ENCODE measurements at places on chromosomes 5 and 9.

GRCh38 chr5:158822099-158822498, 277.6 kb downstream of the EBF1 start:
- no peak for DNase-seq

- peak; percentile 6 for DNase-seq
These were observed 328.1 kb downstream of the HINT1 start for GRCh38 chr5:130836729-130837649.

DNA sequence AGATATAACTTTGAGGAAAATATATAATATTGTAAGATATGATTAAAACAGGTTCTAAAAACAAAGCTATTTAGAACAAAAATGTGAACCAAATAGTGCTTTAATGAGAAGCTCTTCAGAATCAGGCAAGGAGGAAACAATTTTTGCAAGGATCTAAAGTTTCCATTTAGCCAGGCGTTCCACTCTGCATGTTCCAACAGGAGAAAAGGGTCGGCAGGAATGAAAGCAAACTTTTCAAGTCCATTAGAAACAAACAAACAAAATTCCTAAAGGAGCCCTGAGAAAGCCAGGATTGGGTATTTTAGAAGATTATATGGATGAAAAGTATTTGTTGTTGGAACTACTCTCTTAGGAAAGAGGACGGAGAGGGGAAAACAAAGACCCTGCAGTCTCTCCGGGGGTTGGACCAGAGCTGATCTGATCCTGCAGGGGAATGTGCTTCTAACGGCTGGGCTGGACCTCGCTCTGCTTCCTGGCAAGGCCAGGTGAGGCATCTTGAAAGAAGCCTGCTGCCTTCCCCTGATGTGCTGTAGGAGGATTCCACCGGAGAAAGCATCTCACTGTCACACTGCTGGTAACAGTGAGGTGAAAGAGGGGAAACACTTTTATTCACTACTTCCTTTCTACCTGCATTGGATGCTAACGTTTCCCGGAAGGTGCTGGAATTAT, 94.6 kb downstream of the PRRT1B start:
- DNase-seq: no peak

DNA sequence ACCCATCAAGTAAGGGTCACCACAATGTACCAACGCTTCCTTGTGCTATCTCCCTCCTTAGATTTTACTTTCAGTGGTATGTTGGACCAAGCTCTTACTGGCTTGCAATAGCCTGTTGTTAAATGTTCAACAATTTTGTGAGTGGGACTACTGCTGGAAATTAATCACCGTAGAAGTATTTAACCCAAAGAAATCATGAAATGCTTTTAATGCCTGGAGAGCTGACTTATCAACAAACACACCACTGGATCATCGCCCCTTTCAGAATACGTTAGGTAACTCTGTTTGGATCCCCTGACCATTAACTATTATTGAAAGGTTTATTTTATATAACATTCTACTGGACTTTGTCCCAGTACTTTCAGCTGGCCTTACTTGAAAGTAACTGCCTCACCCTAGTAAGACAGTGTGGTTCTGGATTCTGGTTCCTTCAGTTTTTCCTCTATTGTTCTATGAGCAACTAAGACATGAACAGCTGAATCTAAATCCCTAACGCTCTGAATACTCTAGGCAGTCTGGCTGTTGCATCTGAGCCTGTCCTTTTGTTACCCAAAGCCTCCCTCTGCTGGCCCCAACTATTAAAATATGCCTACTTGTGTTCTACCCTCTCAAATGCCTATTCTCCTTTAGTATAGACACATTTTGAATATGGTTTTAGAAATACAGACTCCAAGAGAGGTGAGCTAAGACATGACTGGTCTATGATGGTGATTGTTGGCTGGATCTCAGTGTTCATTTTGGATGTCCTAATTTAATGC, 1203.4 kb upstream of the DMAC1 start:
- DNase-seq: no peak

- DNase-seq: peak; percentile 83
These were observed 24.5 kb upstream of the SEMA4D start for GRCh38 chr9:89522261-89522958.

GRCh38 chr5:139962445-139962844, 80.7 kb downstream of the NRG2 start:
- DNase-seq: no peak

DNA sequence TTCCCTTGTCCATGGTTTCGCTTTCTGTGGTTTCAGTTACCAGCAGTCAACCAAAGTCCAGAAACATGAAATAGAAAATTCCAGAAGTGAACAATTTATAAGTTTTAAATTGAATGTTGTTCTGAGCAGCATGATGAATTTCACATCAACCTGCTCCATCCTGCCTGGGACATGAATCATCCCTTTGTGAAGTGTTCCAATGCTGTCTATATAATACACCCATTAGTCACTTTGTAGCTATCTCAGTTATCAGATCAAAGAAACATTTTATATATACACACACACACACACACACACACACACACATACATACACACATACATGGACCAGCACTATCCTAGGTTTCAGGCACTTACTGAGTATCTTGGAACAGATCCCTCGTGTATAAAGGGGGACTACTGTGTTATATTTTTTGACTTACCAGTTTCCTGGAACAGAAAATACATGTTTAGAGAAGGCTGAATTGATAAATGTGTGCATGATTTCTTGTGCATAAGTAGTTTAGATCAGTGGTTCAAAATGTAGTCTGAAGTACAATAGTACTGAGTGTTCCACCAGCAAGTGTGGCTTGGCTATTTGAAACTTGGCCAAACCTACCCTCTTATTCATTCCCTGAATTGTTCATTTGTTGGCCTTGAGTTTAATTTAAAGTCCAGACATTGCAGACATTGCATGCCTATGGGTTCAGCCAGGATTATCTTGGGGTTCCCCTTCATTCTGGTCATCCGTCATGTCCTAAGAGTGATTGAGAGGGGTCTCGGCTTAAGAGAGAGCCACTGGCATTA, 510.0 kb downstream of the GADD45G start:
- no peak for DNase-seq

DNA sequence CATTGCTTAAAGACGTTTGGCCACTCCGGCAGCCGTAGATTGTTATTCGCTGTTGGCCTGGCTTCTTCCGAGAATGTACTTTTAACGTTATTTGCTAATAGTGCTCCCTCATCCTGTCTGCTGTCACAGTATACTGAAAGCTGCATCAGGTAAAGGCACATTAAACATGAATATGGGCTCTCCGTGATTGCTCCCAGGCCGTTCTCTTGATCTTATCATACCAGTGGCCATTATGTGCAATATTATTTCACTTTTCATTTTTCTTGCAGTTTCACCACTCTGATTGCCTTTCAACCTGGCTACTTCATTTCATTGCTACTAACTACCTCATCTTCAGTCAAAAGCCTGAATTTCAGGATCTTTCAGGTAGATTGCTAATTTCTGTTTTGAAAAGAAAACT, 34.0 kb downstream of the GLRX start:
- DNase-seq: no peak

DNA sequence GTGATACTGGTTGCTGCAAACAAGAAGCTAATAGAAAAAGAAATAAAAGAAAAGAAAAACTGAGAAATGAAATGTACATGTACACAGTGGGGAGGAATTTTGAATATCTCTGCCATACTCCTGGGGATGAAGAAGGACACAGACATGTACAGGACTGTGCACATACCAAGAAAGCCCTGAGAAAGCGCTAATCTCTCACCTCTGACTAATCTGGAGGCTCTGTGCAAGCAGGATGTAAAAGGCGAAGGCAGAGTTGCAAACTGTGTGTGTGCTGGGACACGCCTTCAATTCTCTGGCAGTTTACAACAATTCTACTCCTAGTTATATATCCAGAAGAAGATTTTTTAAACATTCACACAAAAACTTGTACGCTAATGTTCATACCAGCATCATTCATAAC, 211.4 kb downstream of the KIAA0825 start:
- no peak for DNase-seq

GRCh38 chr5:60521376-60522291, 178.3 kb downstream of the DEPDC1B start:
- no peak for DNase-seq

GRCh38 chr5:9034649-9035048, 511.2 kb downstream of the SEMA5A start:
- no peak for DNase-seq

All from CD4-positive, alpha-beta T cell treated with Interleukin-12 subunit alpha and Interleukin-12 subunit beta, for 1 hour (primary cell).